ENCODE measurements at places on chromosomes 13 and 19. TPM values are rescaled to one million over a fixed set of nuclear protein-coding genes. Genes with fewer than 3 reads are reported as not detected.

ATP4A gene
- not detected for total RNA-seq

IZUMO2 gene
- not detected for total RNA-seq

SHFL gene
- 108 TPM for total RNA-seq

MBD3L2 gene
- total RNA-seq, result not detected

GZMM gene
- total RNA-seq, result 47.4 TPM

CD70 gene
- total RNA-seq, result 12.6 TPM

ZNF763 gene
- 1.9 TPM for total RNA-seq

ZNF547 gene
- total RNA-seq, result 4.6 TPM

KMT5C gene
- 28.3 TPM for total RNA-seq

ZNF610 gene
- total RNA-seq, result 2.1 TPM

FSD1 gene
- 12.7 TPM for total RNA-seq

MEIOSIN gene
- total RNA-seq, result not detected

PSPN gene
- 2.4 TPM for total RNA-seq

PEX11G gene
- 0.46 TPM for total RNA-seq

SHANK1 gene
- not detected for total RNA-seq

PSG3 gene
- total RNA-seq, result not detected

EEF1AKMT1 gene
- 10.7 TPM for total RNA-seq

PRTN3 gene
- total RNA-seq, result not detected

C1QTNF9 gene
- 0.10 TPM for total RNA-seq
